Motor neuron (in vitro differentiated cells): ENCODE measurements at places on chromosomes 3 and 15.

DNA sequence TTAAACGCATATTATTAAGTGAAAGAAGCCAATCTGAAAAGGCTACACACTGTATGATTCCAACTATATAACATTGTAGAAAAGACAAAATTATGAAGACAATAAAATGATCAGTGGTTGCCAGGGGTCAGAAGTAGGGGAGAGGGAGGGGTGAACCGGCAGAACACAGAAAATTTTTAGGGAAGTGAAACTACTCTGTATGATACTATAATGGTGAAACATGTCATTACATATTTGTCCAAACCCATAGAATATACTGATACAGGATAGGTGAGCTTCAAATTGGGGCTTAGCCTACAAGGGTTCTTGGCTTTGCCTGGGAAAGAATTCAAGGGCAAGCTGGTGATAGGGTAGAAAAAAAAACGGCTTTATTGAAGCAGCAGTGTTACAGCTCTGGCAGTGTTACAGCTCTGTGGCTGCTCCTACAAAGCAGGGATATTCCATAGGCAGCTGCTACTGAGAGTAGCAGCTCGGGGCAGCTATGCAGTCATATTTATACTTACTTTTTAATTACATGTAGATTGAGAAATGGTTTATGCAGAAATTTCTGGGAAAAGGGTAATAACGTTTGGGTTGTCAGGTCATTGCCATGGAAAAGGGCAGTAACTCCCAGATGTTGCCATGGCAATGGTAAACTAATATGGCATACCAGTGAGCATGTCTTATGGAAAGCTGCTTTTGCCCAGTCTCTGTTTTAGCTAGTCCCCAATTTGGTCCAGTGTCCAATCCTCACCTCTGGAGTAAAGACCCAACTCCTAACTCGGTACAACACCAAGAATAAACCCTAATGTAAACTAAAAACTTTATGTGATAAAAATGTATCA, 125.1 kb upstream of the SLC25A36 start:
- ATAC-seq, result no peak

GRCh38 chr15:98850961-98851572, 156.5 kb downstream of the PGPEP1L start:
- peak; percentile 53 for ATAC-seq

DNA sequence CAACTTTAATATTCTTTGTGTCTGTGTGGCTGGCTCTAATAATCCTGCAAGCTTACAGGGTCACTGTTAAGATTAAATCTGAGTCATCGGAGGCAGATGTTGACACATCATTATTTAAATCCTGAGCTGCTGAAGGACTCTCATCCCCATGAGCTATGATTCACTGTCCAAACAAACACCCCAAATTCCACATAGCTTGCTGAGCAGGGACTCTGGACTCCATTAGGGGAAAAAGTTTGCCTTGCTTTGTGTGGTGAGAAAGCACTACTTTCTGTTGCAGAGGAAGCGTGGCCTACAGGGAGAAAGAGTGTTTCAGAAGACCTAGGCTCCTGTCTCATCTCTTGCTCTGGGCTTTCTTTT, 213.7 kb downstream of the PDCD6IP start:
- peak; percentile 91 for ATAC-seq

DNA sequence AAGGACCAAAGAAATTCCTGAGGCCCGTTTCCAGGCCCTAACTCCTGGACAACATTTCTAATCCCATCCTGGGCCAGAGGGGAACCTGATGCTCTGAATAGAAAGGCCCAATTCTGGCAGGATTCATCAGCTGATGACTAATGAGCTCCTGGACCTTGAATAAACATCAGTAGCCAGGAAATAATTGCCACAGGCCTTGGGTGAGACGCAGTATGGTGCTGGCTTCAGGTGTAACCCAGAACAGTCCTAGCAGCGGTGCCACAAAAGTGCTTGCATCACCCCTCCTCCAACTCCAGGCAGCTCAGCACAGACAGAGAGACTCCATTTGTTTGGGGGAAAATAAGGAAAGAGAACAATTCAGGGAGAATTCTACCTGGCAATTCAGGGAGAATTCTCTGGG, 184.7 kb upstream of the POU1F1 start:
- ATAC-seq, result no peak

DNA sequence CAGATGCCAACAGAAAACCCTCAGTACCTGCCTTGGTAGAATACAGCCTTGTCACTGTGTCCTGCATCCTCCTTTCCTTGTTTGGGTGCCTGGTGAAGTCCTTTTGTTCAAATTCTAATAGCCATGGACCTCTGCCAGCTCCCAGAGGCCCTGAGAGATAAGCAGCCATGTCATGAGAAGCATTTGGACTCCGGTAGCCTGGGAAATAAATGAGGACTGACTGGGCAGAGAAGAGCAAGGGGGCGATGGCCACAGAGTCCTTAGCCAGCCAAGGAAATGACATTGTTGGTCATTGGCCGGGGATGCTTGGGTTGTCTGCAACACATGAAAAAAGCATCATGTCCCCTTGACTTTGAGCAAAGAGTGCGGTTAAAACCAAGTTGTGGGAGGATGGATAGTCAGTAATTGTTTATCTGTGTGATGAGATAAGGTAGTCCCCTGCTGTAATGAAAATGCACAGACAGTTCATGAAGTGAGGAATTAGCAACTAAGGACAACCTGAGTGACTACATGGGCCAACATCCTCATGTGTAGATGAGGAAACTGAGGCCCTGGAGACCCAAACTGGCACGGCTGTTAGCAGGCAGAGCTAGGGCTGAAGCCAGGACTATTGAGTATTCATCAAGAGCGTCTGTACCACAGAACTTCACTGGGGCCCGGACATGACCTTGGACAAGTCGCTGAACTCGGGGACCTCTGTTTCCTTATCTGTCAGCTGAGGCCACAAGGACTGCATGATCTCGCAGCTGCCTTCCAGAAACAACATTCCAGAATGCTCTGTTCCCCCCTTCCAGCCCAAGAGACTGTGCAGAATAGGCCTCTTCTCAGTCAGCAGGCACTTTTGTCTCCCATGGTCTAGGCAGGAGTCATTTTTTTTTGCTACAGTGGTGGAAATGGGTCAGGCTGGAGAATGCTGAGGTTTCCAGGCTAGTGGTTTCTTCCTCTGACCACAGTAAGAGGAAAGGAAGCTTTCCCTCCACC, 90.5 kb upstream of the CTDSPL start:
- ATAC-seq, result no peak

DNA sequence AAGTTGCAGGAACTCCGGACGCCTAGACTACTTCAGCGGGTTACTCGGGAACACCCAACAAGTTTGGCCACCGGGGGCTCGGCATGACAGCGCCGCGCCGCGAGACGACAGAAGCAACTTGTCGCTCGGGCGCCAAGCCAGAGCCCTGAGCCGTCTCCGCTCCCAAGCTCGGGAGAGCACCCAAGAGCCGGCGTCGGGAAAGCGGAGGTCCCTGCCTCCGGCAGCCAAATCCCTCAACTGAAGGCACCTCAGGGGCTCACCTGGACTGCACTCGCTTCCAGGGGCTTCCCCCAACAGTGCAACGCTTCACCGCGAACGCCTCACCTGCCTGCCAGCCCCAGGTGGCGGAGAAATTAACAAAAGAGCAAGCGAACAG, 640 bp downstream of the MB21D2 start:
- peak; percentile 45 for ATAC-seq

DNA sequence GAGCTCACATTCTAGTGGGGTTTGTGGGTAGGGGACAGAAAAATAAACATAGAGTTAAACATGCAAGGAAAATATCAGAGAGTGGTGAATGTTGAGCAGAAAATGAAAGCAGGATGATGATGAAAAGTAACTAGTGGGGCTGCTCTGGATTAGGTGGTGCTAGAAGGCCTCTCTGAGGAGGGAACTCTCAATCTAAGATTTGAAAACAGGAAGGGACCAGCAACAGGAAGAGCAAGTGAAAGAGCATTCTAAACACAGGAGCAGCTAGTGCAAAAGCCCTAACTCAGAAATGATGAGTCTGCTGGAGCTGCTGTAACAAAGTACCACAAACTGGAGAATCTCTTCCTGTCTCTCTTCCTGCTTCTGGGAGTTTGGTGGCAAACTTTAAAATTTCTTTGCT, 468.6 kb upstream of the AGTR1 start:
- ATAC-seq, result no peak

- no peak for ATAC-seq
Measured at GRCh38 chr3:100157685-100158084, 43.4 kb upstream of the FILIP1L start.

GRCh38 chr15:80087104-80087503, 27.6 kb downstream of the ZFAND6 start:
- no peak for ATAC-seq

DNA sequence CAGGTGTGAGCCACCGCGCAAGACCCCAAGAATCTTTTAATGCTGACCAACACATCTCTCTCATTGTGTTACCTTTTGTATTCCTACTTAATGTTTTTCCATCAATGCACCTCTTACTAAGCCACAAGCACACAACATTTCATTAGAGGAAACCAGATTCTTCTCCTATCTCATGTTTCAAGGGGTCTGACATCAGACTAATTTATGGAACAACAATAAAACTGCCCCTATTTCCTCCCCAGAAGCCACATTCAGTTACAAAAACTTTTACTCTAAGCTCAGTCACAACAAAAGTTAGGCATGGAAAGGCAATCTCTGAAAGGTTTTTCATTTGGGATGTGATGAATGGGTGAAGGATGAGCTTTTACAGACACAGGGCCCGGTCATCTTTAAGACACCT, 251.8 kb downstream of the MAGI1 start:
- no peak for ATAC-seq

DNA sequence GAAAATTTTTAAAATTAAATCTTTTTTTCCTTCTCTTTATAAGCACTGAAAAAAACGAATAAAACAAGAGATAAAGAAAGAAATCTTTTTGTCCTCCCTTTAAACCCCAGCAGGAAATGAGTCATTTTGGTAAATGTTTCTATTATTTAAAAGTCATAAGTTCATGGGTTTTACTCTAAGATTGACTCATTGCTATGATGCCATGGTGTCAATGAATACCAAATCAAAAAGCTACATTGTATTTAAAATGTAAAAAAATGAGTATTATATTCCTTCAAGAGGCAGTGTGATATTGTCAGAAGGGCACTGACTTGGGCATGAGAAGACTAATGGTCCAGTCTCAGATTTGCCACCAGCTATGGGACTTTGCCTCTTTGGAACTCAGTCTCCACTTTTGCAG, 303.4 kb upstream of the DNAJC19 start:
- no peak for ATAC-seq

DNA sequence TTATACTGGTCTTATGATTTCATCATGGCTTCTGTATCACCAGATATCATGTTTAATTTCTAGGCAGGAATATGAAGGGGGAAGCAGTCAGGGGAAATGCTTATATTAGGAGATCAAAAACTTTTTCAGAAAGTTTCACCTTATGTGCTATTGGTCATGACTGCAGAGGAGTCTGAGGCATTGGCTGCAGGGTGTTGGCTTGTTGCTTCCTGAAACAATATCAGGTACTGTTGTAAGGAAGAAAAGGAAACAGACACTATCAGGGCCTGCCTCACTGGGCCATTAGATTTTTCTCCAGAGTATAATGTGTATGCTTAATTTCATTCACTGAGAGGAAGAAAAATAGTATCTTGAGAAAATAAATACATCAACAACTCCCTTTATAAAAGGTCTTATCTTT, 34.7 kb downstream of the LEKR1 start:
- no peak for ATAC-seq

GRCh38 chr15:62928242-62928999, 114.1 kb upstream of the TPM1 start:
- ATAC-seq, result peak; percentile 66

DNA sequence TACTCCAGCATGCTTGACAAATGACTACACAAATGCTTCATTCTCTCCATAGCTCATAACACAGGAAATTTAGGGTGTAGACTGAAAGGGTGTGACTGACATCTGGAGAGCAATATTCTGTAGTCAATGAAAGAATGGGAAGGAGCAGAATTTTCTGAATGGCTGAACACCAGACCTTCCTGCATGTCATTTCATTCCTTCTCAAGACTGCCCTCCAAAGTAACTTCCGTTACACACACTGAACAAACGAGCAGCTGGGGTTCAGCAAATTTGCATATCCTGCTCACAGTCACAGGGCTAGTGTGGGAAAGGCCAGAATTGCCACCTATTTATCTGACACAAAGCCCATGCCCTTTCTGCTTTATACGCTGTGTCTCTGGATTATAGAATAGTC, 325.0 kb upstream of the CFAP20DC start:
- peak; percentile 97 for ATAC-seq

DNA sequence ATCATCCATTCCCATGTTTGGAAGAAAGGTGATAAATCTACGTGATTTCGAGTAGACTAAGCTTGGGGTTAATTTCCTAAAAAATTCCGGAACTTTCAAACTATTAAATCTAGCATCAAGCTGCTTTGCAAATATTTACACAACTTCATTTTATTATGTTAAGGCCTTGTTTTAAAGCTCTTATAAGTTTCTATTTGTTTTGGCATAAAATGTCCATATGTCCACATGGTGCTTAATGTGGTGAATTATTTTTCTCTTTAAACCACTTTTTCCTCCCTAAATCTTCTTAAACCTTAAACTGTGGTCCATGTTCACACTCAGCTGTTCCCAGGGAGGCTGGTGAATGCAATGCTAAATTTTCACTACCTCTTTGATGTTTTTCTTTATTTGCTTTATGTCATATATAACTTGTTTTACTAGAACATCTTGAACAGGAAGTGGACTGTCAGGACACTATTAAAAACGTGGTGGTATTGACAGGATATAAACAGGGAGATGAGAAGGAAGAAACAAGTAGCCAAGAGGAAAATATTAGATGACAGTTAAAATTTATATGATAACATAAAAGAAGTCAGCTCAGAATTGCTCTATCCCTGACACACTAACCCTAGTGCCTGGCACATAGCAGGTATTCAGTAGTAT, 72.5 kb upstream of the AGTR1 start:
- ATAC-seq, result no peak

DNA sequence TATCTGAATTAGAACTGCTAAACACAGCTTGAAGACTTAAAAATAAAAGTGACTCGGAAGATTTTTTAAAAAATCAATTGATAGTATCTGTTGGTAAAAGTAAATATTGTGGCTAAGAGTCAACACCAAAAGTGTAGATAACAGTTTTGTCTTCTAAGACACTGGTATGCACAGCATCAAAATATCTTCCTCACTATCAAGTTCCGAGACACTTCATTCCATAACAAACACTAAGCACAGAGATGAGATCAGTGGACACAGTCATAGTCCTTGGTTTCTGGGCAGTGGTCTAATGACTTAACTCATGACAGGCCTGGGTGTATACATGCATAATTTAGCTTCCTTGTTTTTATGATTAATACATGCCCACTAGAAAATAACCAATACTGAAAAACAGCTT, 63.2 kb downstream of the PXYLP1 start:
- peak; percentile 99 for ATAC-seq

DNA sequence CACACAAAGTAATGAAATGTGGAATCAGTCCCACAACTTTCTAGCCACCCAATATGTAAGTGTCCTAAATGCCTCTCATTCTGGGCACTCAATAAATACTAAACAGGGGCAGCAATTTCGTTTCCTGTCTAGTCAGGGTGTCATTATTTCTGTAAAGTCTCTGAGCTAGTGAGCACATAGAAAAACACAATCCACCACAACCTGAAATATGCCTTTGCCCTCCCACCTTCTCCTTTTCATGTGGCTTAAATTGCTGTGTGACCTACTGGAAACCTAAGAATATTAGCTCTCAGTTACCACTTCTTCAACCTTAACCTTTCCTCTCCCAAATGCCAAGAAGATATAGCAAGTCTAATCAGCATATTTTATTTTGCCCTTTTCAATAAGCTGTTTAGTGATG, 456.3 kb upstream of the KCNMB2 start:
- no peak for ATAC-seq

GRCh38 chr15:86611417-86612040, 531.9 kb downstream of the AGBL1 start:
- ATAC-seq, result no peak
